ENCODE measurements at places on chromosomes 11 and 22.

- no peak for DNase-seq
Observed at GRCh38 chr11:1988667-1989317, 8.8 kb downstream of the H19 start.

GRCh38 chr11:113664981-113665710 is 41.0 kb downstream of the TMPRSS5 start:
- no peak for DNase-seq

DNA sequence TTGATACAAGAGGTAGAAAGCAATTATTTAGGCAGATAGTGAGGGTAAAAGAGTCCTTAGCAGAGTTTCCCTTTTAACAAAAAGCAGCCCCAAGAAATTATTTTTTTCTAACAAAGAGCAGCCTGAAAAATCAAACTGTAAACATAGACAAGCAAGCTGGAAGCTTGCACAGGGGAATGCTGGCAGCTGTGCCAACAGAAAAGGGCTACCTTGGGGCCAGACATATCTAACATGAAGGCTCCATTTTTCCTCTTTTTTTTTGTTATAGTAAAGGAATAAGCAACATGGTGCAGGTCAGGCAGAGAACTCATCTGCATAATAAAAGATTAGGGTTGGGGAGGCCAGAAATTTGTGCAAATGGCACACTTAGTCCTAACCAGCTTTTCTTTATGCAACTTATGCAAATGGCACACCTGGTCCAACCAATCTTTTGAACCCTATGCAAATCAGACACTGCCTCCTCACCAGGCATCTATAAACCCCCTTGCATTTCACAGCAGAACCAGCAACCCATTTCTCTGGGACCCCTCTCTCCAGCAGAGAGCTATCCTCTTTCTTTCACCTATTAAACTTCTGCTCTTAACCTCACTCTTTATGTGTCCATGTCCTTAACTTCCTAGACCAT is 41.8 kb downstream of the PDGFD start:
- DNase-seq = no peak

DNA sequence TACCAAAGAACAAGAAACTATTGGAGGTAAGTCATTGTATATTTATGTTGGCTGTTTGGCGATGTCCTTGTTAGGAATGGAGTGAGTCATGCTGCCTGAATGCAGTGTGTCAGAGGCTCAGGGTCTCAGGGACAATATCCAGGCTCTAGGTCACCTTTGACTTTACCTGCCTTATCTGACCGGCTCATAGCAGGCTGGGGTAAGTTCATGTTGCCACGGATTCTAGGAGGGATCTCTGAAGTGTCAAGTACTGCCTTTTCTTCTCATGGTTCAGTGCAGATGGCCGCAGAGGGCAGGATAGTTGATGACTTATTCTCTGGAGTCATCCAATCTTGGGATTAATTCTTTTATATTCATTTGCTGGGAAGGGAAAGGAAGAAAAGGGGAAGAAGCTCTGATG is 53.2 kb downstream of the SPON1 start:
- no peak for DNase-seq

GRCh38 chr11:61531044-61531443 is 22.5 kb downstream of the LRRC10B start:
- DNase-seq = no peak

- DNase-seq = no peak
Observed at GRCh38 chr11:131895865-131896264, 525.5 kb downstream of the NTM start.

GRCh38 chr11:44771841-44772240 is 45.1 kb downstream of the TSPAN18 start:
- no peak for DNase-seq

GRCh38 chr11:19602406-19602805 is 110.2 kb upstream of the NAV2 start:
- no peak for DNase-seq

- DNase-seq = no peak
Observed at GRCh38 chr11:129271030-129271429, 78.9 kb upstream of the ARHGAP32 start.

- no peak for DNase-seq
Observed at GRCh38 chr11:69648679-69649575, 8.0 kb downstream of the CCND1 start.

DNA sequence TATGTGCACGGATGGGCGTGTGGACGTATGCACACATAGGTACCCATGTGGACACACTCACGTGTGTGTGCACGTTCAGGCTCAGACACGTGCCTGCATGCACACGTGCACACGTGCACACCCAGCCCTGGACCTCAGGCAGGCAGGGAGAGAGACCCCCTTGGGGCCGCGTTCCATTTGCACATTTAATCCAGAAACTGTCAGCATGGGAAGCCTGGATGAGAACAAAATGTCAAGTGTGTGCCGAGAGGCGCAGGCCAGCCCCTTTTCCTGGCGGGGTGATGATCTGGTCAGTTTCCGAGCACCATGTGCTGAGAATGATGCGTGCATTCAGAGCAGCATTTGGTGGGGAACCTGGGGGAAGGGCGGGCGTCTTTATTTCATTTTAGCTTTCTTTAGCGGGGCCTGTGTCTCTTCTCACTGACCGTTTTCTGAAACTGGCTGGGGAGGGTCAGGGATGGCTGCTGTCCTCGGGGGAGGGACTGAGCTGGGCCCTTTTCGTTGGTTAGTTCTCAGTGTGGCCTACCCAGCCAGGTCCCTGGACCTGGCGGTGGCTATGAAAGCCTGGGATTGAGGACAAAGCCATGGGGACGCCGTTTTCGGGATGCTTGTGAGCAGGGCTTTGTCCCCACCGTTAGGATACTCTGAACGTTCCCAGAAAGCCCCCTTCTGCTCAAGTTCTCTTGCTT is 96.3 kb downstream of the KCNQ1 start:
- DNase-seq = no peak

DNA sequence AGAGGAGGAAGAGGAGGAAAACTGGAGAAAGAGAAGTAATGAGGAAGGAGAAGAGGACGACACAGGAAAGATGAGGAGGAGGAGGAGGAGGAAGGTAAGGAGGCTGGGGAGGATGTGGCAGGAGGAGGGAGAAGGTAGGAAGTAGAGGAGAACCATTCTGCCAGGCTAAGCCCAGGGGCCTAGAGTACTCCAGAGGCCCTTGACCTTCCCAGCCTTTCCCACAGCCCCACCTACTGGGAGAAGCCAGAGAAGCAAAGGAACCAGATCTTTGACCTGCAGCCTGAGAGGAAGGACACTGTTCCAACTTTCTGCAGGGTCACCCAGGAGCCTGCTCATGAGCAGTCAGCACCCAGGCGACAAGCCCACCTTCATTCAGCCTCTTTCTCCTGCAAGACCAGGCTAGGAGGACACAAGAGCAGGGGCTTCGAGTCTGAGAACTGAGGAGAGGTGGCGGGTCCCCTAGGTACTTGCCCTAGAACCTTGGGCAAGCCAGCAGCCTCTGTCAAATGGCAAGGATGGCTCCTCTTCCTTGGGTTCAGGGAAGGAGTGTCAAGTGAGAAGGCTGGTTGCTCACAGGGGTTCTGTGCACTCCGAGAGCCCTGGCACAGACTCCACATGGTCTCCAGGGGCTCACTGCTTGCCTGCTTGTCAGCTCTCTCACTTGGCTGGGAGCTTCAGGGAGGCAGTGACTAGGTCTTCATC is 27.9 kb upstream of the OAF start:
- no peak for DNase-seq

DNA sequence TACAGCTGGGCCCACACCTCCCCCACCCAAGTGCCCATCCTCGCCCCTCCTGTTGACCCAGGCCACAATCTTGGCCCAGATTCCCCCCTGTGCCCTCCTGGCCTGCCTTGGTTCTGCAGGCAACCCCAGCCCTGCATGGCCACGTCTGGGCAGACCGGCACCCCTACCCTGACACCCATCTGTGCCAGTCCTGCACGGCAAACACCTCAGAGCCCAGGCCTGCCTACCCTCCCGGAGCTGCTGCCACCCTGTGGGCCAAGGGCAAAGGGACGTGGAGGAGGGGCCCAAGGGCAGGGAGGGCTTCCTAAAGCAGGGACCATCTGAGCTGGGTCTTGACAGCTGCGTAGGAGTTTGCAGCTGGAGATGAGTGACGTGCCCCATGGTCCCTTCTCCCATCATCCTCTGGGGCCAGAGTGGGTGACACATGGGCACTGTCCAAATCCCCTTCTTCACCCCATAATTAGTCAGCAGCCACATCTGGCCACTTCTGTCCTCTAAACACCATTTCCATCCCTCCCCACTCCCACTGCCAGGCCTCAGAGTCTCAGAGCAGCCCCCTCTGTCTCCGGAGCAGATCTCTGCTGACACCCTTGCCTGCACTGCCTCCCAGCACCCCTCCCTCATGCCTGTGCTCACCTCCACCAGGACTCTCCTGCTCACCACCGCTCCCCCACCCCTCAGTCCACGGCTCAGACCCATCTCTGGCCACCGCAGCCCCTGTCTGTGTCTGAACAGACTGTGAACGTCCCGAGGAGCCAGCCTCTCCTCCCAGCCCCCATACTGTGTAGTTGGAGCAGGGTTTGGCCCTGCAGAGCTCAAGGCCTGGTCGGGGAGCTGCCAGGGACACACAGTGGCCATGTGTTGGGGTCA is 35.6 kb upstream of the PPARA start:
- DNase-seq = no peak

- no peak for DNase-seq
Observed at GRCh38 chr22:29607426-29607825, 4.0 kb downstream of the NF2 start.

GRCh38 chr11:18791969-18792628 is 501 bp upstream of the PTPN5 start:
- DNase-seq = no peak

- no peak for DNase-seq
Observed at GRCh38 chr11:36210529-36210928, 78.7 kb downstream of the COMMD9 start.

DNA sequence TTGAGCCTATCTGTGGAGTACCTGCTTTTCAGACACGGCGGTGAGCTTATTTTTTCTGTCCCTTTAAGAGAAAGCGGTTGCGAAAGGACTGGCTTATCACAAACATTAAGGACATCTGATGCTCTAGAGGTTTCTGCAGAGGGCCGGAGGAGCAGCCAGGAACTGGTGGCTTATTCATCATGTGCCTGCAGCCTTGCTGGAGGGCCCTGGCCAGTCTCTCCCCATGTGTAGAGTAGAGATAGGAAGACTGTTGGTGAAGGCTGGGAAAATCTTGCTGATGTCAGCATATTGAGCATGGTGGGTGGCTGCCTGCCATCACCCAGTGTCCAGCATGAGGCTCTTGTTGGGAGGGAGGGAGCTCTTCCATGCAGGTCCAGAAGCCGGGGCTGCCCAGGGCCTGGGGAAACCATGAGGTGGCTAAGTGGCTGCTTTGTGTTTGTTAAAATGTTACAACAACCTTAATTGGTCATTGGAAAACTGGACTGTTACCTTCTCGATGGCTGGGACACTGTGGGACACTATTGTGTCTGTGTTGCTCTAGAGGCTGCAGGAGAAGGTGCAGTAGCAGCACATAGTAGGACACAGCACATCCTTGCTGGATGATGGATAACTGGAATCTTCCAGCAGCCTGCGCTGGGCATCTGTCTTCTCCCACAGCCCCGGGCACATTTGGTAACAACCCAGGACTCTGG is 54.3 kb downstream of the TSPAN18 start:
- DNase-seq = no peak

Data from stimulated activated CD4-positive, alpha-beta T cell treated with anti-CD3 and anti-CD28 coated beads, TNF-alpha, amount 100 ng/mL, for 1 hour (primary cell).